ENCODE measurements at places on chromosomes 4 and X.
A peak's percentile ranks its signal among the peaks of the same experiment; 100 is the strongest.

GRCh38 chr4:83389037-83389720, 54.5 kb upstream of the HPSE start:
- DNase-seq: no peak

- DNase-seq: no peak
Measured at GRCh38 chr4:185682236-185682635, 129.8 kb downstream of the SORBS2 start.

GRCh38 chr4:174467107-174467506, 55.2 kb downstream of the HPGD start:
- DNase-seq: no peak

DNA sequence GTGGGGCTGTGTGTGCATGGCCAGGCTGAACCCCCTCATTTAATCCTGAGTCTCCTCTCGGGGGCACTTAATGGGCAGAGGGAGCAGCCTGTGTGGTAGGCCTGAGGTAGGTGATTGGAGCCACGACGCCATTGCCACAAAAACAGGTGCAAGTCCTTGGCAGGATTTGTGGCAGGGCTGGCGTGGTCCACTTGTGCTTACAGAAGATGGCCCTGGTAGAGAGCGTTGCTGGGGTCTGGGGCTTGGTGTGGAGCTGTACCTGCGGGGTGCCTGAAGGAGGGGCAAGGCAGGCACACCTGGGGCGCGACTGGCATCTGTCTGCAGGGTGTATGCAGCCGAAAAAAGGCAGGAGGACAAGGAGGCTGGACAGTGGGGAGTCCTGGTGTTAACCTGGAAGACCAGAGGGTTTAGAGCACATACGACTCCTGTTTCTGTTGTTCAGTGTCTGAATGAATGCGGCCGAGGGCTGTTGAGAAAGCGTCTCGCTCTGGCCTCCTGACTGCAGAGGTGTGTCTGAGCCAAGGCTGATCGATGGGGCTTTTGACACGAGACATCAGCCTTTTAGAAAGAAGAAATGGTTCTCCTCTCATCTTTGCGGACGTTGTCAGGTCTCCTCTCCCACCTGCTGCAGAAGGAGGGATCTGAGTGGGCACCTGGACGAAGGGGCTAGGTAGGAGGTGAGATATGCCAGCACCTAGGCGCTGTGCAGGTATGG, 52.0 kb downstream of the TBC1D14 start:
- no peak for DNase-seq

DNA sequence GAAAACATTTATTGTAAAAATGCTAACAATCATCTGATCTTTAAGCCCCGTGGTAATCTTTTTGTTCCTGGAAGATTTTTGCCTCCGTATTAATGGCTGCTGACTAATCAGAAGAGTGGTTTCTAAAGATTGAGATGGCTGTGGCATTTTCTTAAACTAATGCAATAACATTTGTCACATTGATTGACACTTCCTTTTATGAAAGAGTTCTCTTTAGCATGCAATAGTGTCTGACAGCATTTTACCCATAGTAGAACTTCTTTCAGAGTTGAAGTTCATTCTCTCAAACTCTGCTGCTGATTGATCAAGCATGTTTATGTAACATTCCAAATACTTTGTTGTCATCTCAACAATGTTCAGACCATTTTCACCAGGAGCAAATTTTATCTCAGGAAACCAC, 26.8 kb upstream of the UGT2B4 start:
- DNase-seq: no peak

DNA sequence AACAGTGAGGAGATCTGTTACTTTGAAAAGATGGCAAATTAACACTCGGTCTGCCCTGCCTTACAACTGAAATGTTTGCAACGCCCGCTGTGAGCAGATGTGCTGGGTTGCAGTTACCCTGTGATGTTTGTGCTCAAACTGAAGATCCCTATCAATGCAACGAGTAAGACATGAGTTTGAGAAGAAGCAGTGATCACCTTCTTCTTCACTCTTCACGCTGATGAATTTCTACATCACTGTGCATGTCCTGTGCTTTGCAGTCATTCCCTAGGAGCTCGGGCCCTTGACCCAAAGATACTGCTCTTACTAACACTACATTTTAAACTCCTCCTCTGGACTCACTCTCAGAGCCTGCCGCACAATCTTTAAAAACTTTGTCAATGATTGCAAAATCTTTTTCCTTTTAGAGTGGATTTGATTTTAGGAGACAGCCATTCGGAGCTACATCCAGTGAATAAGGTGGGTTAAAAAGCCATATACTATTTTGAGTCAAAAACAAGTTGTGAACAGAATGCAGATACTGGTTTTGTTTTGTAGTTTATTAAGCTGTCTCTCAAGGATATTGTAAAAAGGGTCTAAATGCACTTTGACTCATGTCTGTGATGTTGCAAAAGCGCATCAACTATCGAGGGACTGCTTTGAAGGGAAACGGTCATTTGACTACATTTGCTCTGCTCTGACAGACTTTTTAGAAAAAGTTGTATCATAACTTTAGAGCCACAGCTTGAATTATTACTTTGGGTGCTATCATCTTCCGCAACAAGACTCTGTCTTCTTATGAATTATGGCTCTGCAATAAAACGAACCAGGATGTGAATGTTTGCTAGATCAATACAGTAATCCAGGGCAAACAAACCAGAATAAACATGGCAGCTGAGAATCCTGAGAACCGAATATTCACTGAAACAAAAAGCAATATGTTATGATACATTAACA, 5.7 kb upstream of the RHOH start:
- DNase-seq: no peak

GRCh38 chr4:103075894-103076746, 441 bp downstream of the SLC9B2 start:
- peak; percentile 42 for DNase-seq

DNA sequence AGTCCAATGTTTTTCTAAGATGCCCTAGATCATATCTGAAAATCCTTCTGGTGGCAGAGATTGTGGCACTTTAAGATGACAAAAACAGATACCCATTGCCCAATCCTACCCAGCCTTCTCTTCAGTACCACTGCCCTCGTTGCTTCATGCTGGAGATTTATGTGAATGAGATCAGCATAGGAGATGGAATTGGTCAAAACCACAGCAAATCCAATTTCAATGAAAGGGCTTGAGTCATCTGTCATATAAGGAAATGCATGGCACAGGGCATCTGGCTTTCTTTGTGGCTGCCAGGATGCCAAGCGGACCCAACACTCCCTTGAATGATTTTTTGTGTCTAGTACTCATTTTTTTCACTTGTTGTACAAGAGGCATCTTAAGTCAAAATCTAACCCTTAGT, 16.8 kb downstream of the AFF2 start:
- no peak for DNase-seq

DNA sequence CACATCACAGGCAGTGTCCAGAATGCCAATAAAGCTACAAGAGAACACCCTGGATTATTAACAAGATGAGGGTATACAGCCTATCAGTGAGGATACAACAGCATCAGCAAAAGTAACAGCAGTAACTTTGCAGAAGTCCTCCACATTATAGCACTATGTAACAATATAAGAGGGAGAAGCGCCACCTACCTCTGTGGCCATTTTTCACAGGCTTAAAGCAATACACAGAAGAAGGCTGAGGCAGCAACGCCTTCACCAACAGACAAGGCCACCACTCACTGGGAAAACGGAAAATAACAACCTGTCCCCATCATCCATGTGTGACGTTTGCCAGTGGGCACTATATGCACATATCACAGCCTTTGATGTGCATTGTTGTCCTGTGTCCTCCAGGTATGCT, 12.5 kb downstream of the RTL8B start:
- no peak for DNase-seq

- no peak for DNase-seq
Measured at GRCh38 chr4:110245577-110245976, 47.2 kb upstream of the ELOVL6 start.

DNA sequence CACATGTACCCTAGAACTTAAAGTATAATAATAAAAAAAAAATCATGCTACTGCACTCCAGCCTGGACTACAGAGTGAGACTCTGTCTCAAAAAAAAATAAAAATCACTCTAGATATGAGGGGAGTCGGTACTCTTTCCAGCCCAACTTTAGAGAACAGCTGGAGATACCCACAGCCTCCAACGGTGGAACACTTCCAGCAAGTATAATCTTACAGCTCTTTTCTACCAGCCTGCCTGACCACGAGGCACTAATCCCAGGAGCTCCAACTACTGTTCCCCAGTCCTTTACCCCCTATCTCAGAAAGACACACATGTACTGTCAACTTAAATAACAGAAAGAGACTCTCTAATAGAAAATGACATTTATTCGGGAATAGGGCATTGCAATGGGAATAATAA, 46.8 kb downstream of the STEEP1 start:
- no peak for DNase-seq

GRCh38 chrX:52213276-52213675, 28.6 kb downstream of the MAGED4 start:
- no peak for DNase-seq

- DNase-seq: no peak
Measured at GRCh38 chr4:36310793-36311192, 29.4 kb downstream of the DTHD1 start.

DNA sequence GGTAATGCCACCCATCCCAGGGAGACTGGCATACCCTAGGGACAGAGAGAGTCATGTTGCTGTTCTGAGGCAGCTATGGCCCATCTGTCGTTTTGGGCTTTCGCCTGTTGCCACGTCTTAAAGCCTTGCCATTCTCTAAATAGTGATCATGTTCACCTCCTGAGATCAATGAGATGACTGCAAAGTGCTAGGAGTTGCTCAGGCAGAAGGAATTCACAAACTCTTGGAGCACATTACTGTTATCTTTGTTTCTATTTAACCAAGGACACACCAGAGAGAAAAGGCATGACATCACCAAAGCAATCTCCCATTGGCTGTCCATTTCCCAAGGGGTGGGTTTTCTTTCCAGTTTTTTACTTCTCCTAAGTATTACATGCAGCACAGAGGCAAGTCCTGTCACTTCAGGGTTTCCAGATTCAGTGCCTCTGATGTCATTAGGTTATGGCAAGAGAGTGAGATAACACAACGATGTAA, 37.1 kb upstream of the SETD7 start:
- DNase-seq: no peak

- DNase-seq: no peak
Measured at GRCh38 chrX:40152173-40152711, 54.5 kb upstream of the BCOR start.

- peak; percentile 15 for DNase-seq
Measured at GRCh38 chrX:101759000-101759399, 99.3 kb upstream of the ARMCX2 start.

- no peak for DNase-seq
Measured at GRCh38 chr4:99624141-99624719, 33.4 kb downstream of the C4orf54 start.

DNA sequence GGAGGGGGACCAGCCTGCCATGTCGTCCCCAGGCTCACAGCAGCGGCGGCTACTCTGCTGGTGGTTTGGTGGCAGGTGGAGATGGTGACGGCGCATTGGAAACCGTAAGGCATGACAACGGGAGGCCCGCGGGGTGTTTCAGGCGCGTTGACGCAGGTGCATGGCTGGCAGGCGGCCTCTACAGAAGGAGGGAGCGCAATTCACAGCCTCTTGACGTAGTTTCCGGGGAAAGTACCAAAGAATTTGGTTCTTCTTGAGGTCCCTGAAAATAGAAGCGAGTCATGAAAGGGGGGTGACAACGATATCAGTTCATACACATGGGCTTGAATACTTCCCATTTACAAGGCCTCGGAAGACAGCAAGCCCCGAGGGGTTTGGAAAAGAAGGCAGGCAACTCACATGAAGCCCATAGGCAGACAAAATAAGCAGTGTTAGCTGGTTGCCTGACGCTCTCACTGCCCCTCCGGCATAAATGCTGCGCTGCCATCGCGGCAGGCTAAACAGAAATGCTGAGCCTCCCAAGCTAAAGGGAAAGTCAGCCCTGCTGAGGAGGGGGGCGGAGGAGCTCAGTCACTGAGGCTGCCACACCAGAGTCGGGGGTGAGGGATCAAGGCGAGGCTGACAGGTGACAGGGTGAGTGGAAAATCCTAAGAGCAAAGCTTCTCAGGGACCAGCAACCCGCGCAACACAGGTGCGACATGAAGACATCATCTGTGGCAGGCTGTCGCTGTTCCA, 52.3 kb upstream of the PDLIM3 start:
- DNase-seq: peak; percentile 72

GRCh38 chrX:75155447-75155826, 646 bp downstream of the ABCB7 start:
- no peak for DNase-seq

- no peak for DNase-seq
Measured at GRCh38 chr4:160716551-160716950, 1447.2 kb downstream of the FSTL5 start.

DNA sequence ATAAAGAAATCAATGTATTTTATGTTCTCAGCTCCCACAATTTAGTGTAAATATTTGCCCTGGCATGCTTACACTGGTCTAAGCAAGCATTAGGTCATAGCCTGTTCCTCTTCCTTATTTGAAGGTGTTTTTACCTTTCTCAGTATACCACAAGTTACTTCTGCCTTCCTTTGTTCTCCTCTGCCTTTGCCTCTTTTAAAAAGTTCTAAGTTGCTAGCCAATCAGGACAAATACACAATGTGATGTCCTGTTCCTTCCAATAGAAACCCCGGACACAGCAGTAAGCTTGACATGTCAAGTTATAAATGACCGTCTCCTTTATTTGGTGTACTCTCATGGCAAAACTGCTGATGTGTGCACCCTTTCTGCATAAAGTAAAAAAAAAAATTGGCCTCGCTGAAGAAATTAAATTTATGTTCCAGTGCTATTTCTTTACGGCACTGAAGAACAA, 49.4 kb downstream of the UGT2B10 start:
- DNase-seq: no peak

GRCh38 chr4:188887905-188888304, 748.7 kb downstream of the TRIML1 start:
- DNase-seq: no peak

DNA sequence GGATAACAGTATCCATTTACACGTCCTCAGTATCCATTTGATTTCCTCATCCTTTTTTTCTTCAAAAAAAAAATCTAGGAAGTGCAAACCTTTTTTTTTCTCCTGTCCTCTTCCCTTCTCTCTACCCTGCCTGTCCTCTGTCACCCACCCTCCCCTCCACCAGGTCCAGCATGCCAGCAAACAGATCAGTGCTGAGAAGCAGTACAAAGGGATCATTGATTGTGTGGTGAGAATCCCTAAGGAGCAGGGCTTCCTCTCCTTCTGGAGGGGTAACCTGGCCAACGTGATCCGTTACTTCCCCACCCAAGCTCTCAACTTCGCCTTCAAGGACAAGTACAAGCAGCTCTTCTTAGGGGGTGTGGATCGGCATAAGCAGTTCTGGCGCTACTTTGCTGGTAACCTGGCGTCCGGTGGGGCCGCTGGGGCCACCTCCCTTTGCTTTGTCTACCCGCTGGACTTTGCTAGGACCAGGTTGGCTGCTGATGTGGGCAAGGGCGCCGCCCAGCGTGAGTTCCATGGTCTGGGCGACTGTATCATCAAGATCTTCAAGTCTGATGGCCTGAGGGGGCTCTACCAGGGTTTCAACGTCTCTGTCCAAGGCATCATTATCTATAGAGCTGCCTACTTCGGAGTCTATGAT, 1.7 kb downstream of the SLC25A4 start:
- DNase-seq: no peak

DNA sequence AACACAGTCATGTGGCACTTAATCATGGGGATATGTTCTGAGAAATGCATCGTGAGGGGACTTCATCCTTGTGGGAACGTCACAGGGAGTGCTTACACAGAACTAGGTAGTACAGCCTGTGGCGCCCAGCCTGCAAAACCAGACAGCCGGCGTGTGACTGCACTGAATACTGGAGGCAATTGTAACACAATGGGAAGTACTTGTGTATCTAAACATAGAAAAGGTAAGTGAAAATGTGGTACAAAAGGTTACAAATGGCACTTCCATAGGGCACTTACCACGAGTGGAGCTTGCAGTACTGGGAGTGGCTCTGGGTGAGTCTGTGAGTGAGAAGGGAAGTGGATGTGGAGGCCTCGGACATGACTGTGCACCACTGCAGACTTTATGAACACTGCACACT, 5.2 kb downstream of the TLR3 start:
- DNase-seq: no peak
